ENCODE measurements at places on chromosomes 3 and 15. TPM values are rescaled to one million over a fixed set of nuclear protein-coding genes. Genes with fewer than 3 reads are reported as not detected.

TTLL13 gene
- 0.20 TPM for total RNA-seq

COL7A1 gene
- 0.13 TPM for total RNA-seq

ARPP19 gene
- total RNA-seq: 125 TPM

GPR160 gene
- total RNA-seq: 9.1 TPM

DGKG gene
- total RNA-seq: 2.9 TPM

WDR72 gene
- total RNA-seq: not detected

TMEM266 gene
- total RNA-seq: not detected

FBXO40 gene
- total RNA-seq: not detected

EPHB3 gene
- total RNA-seq: not detected

TUSC7 gene
- total RNA-seq: not detected

TNNC1 gene
- total RNA-seq: not detected
